Upper lobe of right lung (tissue), 1 donor: ENCODE measurements at places on chromosomes 13 and 19. TPM values are rescaled to one million over a fixed set of nuclear protein-coding genes. Genes with fewer than 3 reads are reported as not detected.

Gene PRKCG
- total RNA-seq, result not detected

Gene NLRP9
- not detected for total RNA-seq

Gene ZBTB7A
- total RNA-seq, result 54.3 TPM

Gene LIN37
- total RNA-seq, result 11.3 TPM

Gene ZNF230
- 5.2 TPM for total RNA-seq

Gene MEIOSIN
- total RNA-seq, result not detected

Gene CLPTM1
- total RNA-seq, result 103 TPM

Gene SYT3
- total RNA-seq, result 2.5 TPM

Gene KLK12
- not detected for total RNA-seq

Gene ZNF418
- 5.0 TPM for total RNA-seq

Gene C5AR1
- total RNA-seq, result 58.9 TPM

Gene KLHL1
- not detected for total RNA-seq

Gene SIGLECL1
- not detected for total RNA-seq

Gene ZNF667
- 2.8 TPM for total RNA-seq

Gene IGFL3
- total RNA-seq, result not detected

Gene KLK15
- not detected for total RNA-seq

Gene VSTM2B
- total RNA-seq, result not detected

Gene NLRP4
- total RNA-seq, result not detected

Gene NPHS1
- not detected for total RNA-seq

Gene PRTN3
- not detected for total RNA-seq
